Lung (tissue), 17 donors: ENCODE measurements at places on chromosomes 12 and 14.
A peak's percentile ranks its signal among the peaks of the same experiment; 100 is the strongest.

GRCh38 chr12:13559318-13559978 lies 362.9 kb downstream of the EMP1 start:
- peak; percentile 24 for DNase-seq

DNA sequence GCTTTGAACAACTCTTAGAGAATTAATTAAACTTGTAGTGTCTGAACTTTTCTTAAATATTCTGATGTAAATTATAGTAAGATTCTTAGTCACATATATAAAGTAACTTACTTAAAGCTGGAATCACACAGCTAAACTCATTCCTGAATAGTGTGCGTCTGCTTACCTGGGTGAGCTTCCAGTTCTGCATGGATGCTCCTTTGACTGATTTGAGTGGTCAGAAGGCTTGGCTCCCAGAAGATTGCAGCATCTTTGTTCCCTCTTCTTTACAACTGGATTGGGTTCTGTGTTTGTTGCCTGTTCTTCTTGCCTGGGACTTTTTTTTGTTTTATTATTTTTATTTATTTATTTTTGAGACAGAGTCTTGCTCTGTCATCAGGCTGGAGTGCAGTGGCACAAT lies 66.5 kb upstream of the ASPG start:
- no peak for DNase-seq

DNA sequence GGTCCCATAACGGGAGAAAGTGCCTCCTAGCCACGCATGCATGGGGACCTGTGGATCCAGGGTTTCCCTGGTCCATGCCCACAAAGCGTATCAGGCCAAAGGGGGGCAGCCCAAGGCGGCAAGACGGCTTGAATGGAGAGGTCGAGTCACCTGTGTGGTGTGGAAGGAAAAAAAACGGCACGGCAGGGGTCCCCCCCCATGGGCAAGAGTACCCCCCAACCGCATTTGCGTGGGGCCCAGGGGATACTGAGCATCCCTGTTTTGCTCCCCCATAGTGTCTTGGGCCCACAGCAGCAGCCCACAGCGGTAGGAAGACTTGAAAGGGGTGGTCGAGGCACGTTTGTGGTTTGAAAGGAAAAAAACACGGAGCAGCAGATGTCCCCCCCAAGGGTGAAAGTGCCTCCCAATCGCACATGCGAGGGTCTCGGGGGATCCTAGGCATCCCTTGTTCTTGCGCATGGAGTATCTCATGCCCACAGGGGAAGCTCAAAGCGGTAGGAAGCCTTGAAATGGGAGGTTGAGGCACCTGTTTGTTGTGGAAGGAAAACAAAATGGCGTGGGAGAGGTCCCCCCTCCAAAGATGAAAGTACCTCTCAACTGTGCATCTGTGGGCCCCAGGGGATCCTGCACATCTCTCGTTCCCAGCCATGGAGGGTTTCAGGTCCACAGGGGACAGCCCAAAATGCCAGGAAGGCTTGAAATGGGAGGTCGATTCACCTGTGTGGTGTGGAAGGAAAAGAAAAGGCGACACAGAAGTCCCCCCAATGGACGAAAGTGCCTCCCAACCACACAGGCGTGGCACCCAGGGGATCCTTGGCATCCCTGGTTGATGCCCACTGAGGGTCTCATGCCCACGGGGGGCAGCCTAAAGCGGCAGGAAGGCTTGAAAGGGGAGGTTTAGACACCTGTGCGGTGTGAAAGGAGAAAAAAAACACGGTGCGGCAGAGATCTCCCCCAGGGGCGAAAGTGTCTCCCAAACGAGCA lies 577.5 kb downstream of the ALG10 start:
- DNase-seq = no peak

GRCh38 chr12:115422845-115423545 lies 739.0 kb upstream of the TBX3 start:
- no peak for DNase-seq

DNA sequence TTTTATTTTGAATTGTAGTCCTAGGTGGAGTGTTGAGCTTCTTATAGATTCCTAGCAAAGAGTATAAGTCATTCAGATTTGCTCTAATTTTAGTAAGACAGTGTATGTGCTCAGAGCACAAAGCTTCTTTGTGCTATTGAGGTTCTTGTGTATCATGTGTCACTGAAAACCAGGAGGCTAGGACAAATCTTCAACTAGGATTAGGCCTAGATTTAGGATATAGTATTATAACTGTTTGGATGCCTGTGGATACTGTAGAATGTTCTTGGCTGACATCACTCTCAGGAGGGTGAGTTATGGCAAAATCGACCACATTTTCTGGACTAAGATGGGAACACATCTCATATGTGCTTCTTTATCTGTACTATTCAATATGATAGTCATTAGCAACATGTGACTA lies 86.5 kb downstream of the DHRS2 start:
- DNase-seq = no peak

DNA sequence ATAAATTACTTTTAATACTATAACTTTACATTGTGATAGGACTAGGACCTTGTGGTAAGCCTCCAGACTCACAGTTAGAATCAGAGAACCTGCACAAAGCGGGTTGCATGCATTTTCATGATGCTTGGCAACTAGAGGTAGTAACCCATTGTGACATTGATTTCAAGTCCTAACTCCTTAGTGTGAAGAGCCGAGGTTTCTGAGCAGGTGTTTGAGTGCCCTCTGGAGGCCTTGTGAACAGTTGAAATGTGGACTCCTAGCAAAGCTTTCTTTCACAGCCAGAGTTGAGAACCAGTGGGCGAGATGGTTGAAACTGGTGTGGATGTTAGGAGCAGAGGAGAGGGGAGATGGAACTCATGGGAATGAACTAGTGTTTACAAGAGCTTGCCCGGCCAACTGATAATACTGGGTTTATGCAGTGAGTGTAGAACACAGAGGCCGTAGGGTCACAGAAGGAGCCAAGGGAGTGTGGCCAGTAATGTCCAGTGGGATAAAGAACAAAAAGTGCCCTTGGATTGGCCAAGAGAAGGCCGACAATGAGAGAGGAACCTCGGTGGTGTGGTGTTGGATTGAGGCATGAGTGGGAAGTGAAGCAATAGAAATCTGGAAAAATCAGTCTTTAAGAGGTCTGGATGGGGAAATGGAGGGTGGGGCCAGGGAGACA lies 10.9 kb downstream of the ZNF664 start:
- peak; percentile 80 for DNase-seq

DNA sequence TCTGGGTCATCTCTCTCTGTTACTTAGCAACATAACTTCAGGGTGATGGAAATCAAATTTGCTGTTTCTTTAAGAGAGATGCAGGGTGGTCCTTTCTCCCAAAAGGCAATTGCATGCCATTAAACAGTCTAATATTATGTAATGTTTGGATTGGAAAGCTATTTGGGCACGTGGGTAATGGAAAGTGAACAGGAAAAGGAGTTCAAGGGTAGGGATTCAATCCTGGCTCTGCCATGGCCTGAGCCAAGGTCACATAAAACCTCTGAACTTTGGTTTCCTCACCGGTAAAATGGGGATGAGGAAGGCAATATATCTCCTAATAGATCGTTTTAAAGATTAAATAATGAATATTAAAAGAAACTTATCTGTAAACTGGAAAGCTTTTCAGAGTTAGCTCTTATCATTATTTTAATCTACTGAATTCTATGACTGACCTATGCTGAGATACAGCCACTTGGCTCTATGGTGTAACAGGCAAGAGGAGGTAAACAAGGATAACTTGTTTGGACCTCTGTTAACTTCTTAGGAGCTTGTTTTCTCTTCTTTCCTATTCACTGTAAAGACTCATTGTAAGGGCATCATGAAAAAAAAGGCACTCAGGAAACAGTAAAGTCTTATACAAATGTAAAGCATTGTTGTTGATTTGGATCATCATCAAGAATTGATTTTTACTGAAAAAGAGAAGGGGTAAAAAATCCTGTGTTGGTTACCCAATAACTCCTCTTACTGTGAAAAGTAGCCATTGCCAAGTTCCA lies 55.7 kb upstream of the OVCH1 start:
- DNase-seq = no peak

GRCh38 chr14:92153581-92153980 lies 31.8 kb downstream of the CPSF2 start:
- peak; percentile 48 for DNase-seq

DNA sequence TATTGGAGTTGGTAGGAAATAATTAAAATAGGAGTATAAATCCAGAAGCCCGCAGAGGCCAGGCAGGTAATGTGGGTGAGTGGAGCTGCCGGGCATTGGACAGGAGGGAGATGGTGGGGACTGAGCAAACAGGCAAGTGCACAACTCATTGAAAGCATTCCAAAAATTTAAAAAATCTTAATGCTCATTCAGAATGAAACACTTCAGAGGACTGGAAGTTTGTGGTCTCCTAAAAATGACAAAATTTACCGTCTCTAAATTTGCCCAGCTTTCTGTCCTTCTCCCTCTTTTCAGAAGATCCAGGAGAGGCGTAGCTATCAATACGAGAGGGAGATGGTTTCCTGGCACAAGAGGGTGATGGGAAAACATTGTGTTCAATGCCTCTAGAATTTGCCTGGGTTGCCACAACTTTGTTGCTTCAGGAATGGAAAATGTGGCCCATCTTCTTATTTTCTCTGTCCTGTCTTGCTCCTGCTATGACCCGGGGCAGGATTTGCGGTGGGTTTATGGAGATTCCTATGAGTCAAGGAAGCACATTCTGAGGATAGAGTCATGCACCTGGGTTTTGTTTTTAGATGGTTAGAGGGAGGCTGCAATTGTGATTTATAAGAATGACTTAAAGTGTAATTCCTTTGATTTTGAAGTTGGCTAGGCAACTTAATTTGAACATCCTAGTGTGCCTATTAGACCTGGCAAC lies 72.2 kb downstream of the BORCS5 start:
- no peak for DNase-seq

GRCh38 chr12:97681612-97682504 lies 219.3 kb downstream of the RMST start:
- DNase-seq = no peak

DNA sequence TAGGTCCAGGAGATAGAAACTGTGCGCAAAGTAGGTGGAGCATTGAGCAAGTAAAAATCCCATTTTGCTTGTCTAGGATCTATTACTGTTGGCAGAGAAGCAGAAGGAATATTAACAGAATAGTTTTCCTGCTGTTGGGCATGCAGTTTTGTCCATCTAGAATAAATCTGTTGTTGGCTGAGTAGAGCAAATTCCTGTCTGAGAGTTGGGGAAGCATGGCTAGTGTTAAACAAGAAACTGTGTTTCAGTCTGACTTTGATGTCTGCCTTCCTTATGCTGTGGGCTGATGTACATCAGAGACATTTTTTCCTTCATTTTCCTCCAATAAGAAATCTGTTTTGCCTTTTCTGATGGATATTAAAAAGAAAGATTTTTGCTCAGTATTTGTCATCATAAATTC lies 98.2 kb downstream of the RAD52 start:
- no peak for DNase-seq

- peak; percentile 98 for DNase-seq
Measured at GRCh38 chr12:389142-390096, at the start of gene KDM5A. TSS of gene KDM5A (minus strand) at chr12:389320. CDS start at chr12:389091, 229 bp downstream.

DNA sequence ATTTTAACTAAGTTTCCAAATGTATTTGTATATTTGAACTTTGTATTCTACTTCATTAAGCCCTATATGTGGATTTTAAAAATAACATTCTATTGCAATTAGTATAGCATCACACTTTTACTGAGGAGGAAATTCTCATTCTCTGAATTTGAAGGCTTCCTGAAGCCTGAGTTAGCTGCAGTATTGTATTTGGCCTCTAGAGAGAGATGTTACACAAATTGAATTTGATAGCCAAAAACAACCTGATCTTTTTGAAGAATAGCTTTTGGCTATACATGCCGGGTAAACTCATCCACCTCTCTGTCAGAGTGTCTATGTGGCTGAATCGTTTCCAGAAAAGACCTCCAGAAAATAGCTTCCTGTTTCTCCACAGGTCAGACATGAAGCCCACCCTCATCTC lies 316.5 kb upstream of the OR4E1 start:
- no peak for DNase-seq

- DNase-seq = peak; percentile 65
Measured at GRCh38 chr12:43284486-43285158, 267.4 kb downstream of the ADAMTS20 start.

GRCh38 chr12:121404734-121405133 lies 4.8 kb downstream of the RNF34 start:
- no peak for DNase-seq

- DNase-seq = peak; percentile 81
Measured at GRCh38 chr12:45674181-45674977, 55.1 kb upstream of the ARID2 start.

DNA sequence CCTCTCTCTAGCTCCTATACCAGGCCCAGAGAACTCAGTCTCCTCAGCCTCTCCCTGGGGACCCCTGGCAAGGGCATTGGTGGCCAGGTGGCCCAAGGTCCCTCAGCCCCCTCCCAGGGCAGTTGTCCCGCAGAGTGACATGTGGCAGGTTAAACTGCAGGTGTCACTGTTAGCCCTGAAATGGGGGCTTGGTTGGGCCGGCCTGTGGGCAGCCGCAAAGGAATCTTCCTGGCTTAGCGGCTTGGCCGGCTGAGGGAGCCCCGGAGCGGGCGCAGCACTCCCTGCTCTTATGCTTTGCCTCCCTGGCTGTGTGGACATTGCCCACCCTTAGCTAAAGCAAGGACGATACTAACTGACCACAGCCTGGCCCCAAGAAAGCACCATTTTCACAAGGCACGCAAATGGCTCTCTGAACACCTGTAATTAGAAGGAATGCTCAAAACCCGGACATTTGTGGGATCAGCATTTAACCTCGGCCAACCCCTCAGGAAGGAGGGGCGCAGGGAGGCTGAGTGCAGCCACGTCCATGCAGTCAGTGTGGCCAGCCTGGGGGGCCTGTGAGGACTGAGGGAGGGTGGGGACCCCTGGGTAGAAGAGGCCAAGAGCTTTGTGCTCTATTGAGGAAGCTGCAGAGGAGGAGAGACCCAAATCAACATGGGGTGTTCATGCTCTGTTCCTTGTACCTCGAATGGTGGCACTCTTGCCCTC lies 82.2 kb downstream of the PAPOLA start:
- DNase-seq = peak; percentile 69

DNA sequence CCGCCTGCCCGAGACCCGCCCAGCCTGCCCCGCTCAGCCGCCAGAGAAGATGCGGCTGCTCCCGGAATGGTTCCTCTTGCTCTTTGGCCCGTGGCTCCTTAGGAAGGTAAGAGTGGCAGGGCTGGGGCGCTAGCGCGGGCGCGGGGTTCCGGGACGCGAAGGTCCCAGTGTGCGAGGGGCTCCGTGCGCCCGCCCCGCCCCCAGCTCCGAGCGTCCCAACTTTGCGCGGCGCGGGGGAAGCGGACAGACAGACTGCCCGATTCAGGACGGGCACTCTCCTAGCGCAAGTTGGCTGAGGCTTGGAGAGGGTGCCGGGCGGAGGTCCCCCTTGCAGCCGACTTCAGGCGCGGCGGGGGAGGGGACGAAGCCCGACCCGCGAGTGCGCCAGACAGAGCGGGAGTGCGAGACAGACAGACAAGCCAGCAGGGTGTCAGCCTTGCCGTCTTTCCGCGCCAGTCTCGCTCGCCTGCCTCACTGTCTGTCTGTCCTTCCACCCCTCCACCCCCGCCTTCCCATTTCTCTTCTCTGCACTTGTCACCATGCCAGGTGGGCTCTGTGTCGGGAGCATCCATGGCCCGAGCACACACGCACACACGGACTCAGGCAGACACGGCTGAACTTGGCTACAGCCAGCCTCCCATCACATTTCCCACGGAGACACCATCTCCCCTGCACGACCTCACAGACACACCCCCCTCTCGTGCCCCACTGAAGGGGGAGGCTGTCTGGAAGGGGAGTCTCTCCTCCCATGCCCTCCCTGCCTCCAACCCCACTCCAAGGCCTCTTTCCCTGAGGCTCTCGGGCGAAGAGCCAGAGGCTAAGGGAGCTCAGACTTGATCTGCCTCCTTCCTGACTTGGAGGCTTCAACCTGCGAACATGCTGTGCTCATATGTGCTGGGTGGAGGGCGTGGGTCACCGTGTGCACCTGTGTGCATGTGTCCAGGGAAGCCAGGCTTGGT lies 606 bp downstream of the NXPH4 start:
- DNase-seq = peak; percentile 56
